ENCODE measurements at places on chromosomes 6 and 20.

GRCh38 chr6:165448210-165448609 is 138.8 kb upstream of the C6orf118 start:
- H3K27ac ChIP-seq, result no peak overlapping the region
- no peaks in the 10 kb centered on the region for H3K27me3 ChIP-seq
- no peak overlapping the region for H3K4me3 ChIP-seq
- DNase-seq, result no peak

- H3K4me3 ChIP-seq, result no peak overlapping the region
- no peaks in the 10 kb centered on the region for H3K36me3 ChIP-seq
- H3K27ac ChIP-seq, result no peak overlapping the region
- DNase-seq, result no peak
- peaks cover 24% of the 10 kb centered on the region for H3K27me3 ChIP-seq
- H3K4me1 ChIP-seq, result no peaks in the 10 kb centered on the region
Measured at GRCh38 chr6:129248946-129249345, 366.0 kb downstream of the LAMA2 start.

DNA sequence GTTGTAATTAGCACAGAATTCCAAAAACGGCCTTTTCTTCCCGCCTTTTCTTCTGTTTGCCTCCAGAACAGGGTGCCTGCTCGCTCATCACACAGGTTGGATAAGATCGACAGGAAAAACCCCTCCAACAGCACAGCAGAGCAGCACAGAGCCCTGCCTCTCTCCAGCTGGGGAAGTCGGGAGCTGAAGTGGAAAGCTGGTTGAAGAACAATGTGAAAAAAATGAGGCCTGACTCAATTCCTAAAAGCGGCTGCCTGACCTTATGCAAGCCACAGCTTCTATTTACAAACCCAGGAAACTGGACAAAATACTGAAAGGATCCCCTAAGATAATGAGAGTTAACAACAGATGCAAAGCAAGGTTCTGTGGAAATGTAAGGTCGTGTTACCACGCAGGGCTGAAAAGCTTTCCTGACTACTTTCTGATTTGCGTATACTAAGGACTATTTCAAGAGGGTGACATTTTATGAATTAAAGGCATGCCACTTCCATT is 116.9 kb downstream of the TTLL2 start:
- no peaks in the 10 kb centered on the region for H3K4me1 ChIP-seq
- H3K36me3 ChIP-seq, result no peaks in the 10 kb centered on the region
- DNase-seq, result no peak
- no peak overlapping the region for H3K4me3 ChIP-seq
- H3K27me3 ChIP-seq, result peaks cover 11% of the 10 kb centered on the region
- H3K27ac ChIP-seq, result no peak overlapping the region

DNA sequence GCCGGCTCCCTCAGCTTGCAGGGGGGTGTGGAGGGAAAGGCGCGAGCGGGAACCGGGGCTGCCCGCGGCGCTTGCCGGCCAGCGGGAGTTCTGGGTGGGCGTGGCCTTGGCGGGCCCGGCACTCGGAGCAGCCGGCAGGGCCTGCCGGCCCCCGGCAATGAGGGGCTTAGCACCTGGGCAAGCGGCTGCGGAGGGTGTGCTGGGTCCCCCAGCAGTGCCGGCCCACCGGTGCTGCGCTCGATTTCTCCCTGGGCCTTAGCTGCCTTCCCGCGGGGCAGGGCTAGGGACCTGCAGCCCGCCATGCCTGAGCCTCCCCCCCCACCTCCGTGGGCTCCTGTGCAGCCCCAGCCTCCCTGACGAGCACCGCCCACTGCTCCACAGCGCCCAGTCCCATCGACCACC is 514.5 kb upstream of the GJE1 start:
- no peaks in the 10 kb centered on the region for H3K36me3 ChIP-seq
- H3K27ac ChIP-seq, result no peak overlapping the region
- H3K4me1 ChIP-seq, result no peaks in the 10 kb centered on the region
- no peak for DNase-seq
- no peaks in the 10 kb centered on the region for H3K27me3 ChIP-seq
- H3K4me3 ChIP-seq, result no peak overlapping the region

GRCh38 chr6:6439778-6440177 is 119.3 kb upstream of the F13A1 start:
- no peak overlapping the region for H3K27ac ChIP-seq
- no peaks in the 10 kb centered on the region for H3K36me3 ChIP-seq
- H3K4me3 ChIP-seq, result no peak overlapping the region
- no peaks in the 10 kb centered on the region for H3K4me1 ChIP-seq
- peaks cover 14% of the 10 kb centered on the region for H3K27me3 ChIP-seq
- DNase-seq, result no peak

GRCh38 chr6:165178056-165178455 is 131.3 kb downstream of the C6orf118 start:
- H3K27ac ChIP-seq, result no peak overlapping the region
- no peak overlapping the region for H3K4me3 ChIP-seq
- no peak for DNase-seq

- no peaks in the 10 kb centered on the region for H3K36me3 ChIP-seq
- no peak overlapping the region for H3K27ac ChIP-seq
- H3K27me3 ChIP-seq, result peaks cover 4% of the 10 kb centered on the region
- H3K4me1 ChIP-seq, result no peaks in the 10 kb centered on the region
Measured at GRCh38 chr6:83574783-83575182, 62.4 kb downstream of the PRSS35 start.

- H3K27ac ChIP-seq, result no peak overlapping the region
- H3K4me3 ChIP-seq, result no peak overlapping the region
- H3K36me3 ChIP-seq, result no peaks in the 10 kb centered on the region
- peaks cover 41% of the 10 kb centered on the region for H3K27me3 ChIP-seq
- H3K4me1 ChIP-seq, result no peaks in the 10 kb centered on the region
- no peak for DNase-seq
Measured at GRCh38 chr20:46621492-46621891, 29.8 kb downstream of the SLC13A3 start.

GRCh38 chr6:47247227-47247797 is 62.4 kb downstream of the TNFRSF21 start:
- no peak overlapping the region for H3K4me3 ChIP-seq
- DNase-seq, result no peak
- H3K4me1 ChIP-seq, result peaks cover 25% of the 10 kb centered on the region
- peaks cover 3% of the 10 kb centered on the region for H3K27me3 ChIP-seq

GRCh38 chr6:36221674-36222073 is 25.1 kb downstream of the BRPF3 start:
- H3K27ac ChIP-seq, result no peak overlapping the region
- no peak overlapping the region for H3K4me3 ChIP-seq
- H3K4me1 ChIP-seq, result no peaks in the 10 kb centered on the region
- no peak for DNase-seq
- H3K27me3 ChIP-seq, result no peaks in the 10 kb centered on the region
- H3K36me3 ChIP-seq, result peaks cover 36% of the 10 kb centered on the region

DNA sequence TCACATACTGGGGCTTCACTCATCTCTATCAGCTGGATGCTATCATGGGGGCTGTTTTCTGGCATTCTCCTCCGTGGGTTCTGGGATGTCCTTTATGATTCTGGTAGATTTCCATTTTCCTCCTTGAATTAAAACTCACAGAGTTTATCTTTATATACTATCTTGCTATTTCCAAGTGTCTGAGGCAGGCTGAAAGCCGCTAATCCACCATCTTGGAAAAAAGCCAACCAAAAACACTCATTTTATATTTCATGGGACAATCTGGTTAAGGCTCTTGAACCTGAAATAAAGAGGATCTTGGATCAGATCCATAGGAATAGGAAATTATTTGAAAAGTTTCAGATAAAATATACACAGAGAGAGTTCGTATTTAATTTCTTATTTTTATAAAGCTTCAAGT is 86.0 kb downstream of the AFG1L start:
- H3K27me3 ChIP-seq, result no peaks in the 10 kb centered on the region
- no peak overlapping the region for H3K27ac ChIP-seq
- no peak overlapping the region for H3K4me3 ChIP-seq
- DNase-seq, result no peak
- H3K36me3 ChIP-seq, result peaks cover 2% of the 10 kb centered on the region
- no peaks in the 10 kb centered on the region for H3K4me1 ChIP-seq

DNA sequence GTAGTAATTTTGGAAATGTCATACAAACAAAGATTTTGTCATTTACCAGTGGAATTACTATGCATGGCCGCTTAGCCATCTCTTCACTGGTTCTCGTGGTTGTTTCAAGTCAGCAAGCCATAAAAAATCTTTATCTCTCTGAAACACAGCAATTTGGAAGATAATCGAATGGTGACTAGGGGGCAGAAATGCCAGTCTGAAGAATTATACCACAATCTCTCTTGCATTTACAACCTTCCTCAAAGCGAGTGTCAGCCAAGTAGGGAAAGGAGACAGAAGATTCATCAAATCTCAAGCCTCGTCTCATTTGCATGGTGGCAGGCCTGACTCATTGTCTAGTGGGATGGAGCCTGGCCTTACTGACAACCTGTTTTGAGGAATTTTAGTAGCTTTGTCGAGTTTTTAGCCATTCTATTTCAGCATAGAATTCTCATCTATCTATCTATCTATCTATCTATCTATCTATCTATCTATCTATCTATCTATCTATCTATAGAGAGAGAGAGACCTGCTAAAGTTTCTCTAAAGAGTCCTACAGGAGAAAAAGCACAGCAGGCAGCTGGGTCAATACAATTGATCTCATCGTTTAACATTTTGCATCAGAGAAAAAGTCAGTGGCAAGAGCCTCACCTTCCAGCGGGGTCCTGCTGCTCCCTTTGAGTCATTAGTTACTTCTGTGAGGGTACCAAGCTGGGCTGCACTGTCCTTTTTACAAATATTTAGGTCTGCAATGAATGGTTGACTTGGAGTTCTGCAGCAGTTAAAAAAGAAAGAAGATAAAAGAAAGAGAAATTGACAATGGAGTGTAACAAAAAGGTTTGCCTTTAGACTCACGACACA is 572.8 kb downstream of the TFAP2A start:
- no peaks in the 10 kb centered on the region for H3K36me3 ChIP-seq
- no peak overlapping the region for H3K4me3 ChIP-seq
- no peak overlapping the region for H3K27ac ChIP-seq
- DNase-seq, result no peak
- no peaks in the 10 kb centered on the region for H3K4me1 ChIP-seq
- H3K27me3 ChIP-seq, result no peaks in the 10 kb centered on the region

- H3K4me3 ChIP-seq, result no peak overlapping the region
- H3K27ac ChIP-seq, result no peak overlapping the region
- no peaks in the 10 kb centered on the region for H3K27me3 ChIP-seq
- DNase-seq, result peak; percentile 64
Measured at GRCh38 chr6:15464211-15464725, 198.6 kb downstream of the DTNBP1 start.

GRCh38 chr20:62376112-62377063 is 9.3 kb upstream of the LAMA5 start:
- H3K4me3 ChIP-seq, result no peak overlapping the region
- no peak for DNase-seq
- no peaks in the 10 kb centered on the region for H3K4me1 ChIP-seq
- H3K27ac ChIP-seq, result no peak overlapping the region

GRCh38 chr6:7479801-7480266 is 61.6 kb upstream of the DSP start:
- no peaks in the 10 kb centered on the region for H3K4me1 ChIP-seq
- no peak overlapping the region for H3K27ac ChIP-seq
- no peak overlapping the region for H3K4me3 ChIP-seq
- H3K27me3 ChIP-seq, result peaks cover 5% of the 10 kb centered on the region

DNA sequence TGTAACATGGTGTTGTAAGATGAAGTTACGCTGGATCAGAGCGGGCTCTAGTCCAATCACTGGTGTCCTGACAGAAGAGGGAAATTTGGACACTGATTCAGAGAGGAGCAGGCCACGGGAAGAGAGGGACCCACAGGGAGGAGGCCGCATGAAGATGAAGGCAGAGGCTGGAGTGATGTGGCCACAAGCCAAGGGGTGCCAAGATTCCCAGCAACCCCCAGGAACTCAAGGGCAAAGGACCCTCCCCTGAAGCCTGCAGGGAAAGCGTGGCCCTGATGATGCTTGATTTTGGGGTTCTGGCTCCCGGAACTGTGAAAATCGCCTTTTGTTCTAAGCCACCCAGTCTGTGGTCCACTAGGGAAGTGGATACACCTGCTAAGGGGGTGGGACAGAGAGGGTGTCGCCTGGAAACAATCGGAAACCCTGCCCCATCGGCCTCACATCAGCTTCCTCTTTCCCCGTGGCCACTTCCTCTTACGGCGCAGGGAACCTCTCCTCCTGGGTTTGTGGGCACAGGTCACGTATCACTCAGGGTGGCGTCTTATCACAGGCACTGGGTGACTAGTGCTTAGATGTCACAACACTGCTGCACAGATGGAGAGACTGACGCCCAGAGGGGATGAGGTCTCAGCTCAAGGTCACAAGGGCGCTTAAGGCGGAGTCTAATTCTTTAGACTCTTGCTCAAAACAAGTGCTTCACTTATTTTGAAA is 58.0 kb downstream of the SULF2 start:
- H3K4me3 ChIP-seq, result peak overlapping the region; percentile 69
- peak overlapping the region; percentile 98 for H3K27ac ChIP-seq
- peaks cover 9% of the 10 kb centered on the region for H3K36me3 ChIP-seq

DNA sequence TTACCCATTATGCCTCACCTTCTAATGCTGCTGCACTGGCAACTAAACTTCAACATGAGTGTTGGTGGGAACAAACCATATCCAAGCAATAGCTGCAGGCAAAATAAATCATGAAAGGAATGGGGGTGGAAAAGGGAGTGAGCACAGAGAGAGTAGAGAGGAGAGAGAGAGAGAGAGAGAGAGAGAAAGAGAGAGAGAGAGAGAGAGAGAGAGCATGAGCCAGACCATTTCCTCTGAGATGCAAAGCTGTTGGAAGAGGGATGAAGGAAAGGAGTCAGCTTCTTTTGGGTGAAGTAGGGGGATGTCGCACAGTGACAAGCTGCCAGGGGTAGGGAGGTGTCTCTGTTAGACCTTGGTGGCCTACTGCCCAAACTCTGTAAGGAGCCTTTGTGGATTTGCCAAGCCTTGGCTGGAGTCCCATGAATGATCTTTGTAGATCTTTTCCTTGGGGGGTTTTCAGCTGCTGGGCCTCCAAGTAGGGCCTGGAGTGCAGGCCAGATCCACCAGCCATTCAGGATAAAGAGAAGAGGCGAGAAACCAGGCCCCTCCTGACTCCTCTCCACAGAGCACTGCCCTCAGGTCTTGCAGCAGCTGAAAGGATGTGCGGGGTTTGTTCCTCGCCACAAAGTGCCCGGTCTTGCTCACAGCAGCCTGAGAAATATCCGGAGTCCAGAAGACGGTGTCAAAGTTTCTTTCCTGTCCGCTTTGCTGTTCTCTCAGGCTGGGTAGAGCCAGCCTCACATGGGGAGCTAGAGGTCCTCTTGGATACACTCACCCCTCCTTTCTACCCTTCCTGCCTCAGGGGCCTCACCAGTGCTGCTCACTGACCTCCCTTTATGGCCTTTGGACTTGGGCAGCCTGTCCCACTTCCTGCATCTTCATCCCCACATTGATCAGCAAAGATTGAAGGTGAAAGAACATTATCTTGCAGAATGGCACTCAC is 17.8 kb downstream of the BTBD3 start:
- H3K4me3 ChIP-seq, result no peak overlapping the region
- H3K4me1 ChIP-seq, result no peaks in the 10 kb centered on the region
- H3K27me3 ChIP-seq, result no peaks in the 10 kb centered on the region
- no peaks in the 10 kb centered on the region for H3K36me3 ChIP-seq
- no peak for DNase-seq

- no peaks in the 10 kb centered on the region for H3K4me1 ChIP-seq
- H3K27ac ChIP-seq, result no peak overlapping the region
- H3K4me3 ChIP-seq, result no peak overlapping the region
- H3K36me3 ChIP-seq, result no peaks in the 10 kb centered on the region
- no peak for DNase-seq
- H3K27me3 ChIP-seq, result peaks cover 17% of the 10 kb centered on the region
Measured at GRCh38 chr20:10318291-10319024, 99.8 kb downstream of the SNAP25 start.

GRCh38 chr6:24658573-24659560 is 7.8 kb downstream of the TDP2 start:
- H3K4me1 ChIP-seq, result peaks cover 29% of the 10 kb centered on the region
- H3K27ac ChIP-seq, result no peak overlapping the region
- no peak for DNase-seq
- peaks cover 67% of the 10 kb centered on the region for H3K36me3 ChIP-seq
- H3K4me3 ChIP-seq, result no peak overlapping the region

GRCh38 chr20:10603971-10604864 is 69.6 kb downstream of the JAG1 start:
- H3K36me3 ChIP-seq, result peaks cover 22% of the 10 kb centered on the region
- H3K4me1 ChIP-seq, result peaks cover 6% of the 10 kb centered on the region
- no peak overlapping the region for H3K4me3 ChIP-seq
- DNase-seq, result no peak
